ENCODE measurements at places on chromosomes 4 and X.

DNA sequence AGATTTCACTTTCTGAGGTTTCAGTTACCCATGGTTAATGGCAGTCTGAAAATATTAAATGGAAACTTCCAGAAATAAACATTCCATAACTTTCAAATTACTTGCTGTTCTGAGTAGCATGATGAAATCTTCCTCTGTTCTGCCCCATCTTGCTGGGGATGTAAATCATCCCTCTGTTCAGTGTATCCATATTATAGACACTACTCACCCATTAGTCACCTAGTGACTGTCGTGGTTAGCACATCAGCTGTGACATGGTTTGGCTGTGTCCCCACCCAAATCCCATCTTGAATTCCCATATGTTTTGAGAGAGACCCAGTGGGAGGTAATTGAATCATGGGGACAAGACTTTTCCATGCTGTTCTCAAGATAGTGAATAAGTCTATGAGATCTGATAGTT is 125.5 kb upstream of the GIMD1 start:
- no peak for DNase-seq

DNA sequence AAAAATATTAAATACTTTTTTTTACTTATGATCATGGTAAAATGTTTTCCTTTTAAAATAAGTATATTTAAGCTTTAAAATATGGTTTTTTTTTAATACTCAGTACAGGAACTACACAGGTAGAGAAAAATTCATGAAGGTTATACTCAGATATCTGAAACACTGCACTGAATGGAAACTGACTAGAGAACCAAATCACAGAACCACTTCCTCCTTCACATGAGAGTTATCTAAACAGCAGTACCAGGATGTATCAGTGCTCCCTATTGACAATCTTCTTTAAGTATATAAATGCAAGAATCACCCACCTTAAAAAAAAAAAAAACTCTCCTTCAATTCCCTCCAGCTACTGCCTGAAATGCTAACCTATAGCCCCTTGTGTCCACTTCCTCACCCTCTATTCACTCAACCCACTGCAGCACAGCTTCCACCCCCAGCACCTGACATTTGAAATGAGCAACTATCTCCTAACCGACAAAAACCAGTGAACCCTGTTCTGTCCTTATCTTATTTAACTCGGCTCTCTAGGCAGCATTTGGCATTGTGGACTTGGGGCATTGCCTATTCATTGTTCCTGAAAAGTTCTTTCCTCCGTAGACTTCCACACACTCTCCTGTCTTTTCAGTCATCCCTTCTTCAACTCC is 9.1 kb downstream of the SLC7A3 start:
- DNase-seq: no peak

DNA sequence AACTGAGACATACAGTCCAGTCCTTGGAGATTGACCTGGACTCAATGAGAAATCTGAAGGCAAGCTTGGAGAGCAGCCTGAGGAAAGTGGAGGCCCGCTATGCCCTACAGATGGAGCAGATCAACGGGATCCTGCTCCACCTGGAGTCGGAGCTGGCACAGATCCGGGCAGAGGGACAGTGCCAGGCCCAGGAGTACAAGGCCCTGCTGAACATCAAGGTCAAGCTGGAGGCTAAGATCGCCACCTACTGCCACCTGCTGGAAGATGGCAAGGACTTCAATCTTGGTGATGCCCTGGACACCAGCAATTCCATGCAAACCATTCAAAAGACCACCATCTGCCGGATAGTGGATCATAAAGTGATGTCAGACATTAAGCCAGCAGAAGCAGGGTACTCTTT is 20.4 kb upstream of the FRMPD3 start:
- DNase-seq: peak; percentile 3

DNA sequence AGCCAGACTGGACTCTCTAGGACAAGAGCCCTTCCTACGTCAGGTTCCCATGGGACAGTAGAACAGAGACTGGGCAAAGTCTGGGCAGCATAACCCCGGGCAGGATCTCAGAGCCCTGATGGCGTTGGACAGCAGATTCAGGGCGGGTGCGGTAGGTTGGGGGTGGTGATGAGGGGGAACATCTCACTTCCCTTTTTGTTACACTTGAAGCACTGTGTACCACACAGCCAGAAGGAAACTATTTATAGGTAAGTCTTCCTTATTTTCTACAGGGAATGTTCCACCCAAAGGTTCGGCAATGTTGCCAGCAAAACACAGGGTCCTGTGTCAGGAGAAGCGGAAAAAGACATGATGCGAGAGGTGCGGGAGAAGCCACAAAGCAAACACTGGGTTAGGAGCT is 54.3 kb downstream of the TSC22D3 start:
- no peak for DNase-seq

DNA sequence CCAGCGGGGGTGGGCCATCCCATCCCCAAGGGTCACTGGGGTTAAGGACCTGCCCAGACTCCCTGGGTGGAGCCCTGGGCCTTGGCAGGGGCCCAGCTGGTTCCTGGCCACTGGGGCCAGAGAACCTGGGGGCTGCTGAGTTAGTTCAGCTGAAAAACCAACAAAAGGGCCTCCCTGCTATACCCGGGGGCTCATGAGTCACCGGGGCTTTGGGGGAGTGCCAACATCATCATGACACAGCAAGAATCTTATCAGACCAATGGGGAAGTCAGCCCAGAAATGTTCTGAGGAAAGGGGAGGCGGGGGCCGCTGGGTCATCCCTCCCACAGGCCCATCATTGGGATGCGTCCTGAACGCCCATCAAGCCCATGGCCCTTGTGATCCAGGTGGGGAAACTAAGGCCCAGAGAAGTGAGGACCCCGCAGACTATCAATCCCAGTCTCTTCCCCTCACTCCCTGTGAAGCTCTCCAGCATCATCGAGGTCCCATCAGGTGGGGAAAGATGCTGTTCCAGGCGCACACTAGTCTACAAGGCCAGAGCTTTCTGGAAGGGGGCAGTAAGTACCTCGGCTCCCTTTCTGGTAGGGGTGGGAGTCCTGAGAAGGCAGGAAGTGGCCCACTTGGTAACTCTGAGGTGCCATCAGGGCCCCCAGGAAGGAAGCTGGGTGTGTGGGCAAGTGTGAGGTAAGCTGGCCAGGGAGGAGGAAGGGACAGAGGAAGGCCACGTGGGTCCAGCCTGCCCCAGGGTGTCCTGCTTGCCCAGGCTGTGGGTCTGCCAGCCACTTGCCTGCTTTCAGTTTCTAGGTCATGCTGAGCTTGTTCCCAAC is 4.5 kb downstream of the G6PD start:
- peak; percentile 24 for DNase-seq

GRCh38 chr4:159150821-159151390 is 48.0 kb downstream of the RAPGEF2 start:
- DNase-seq: no peak

DNA sequence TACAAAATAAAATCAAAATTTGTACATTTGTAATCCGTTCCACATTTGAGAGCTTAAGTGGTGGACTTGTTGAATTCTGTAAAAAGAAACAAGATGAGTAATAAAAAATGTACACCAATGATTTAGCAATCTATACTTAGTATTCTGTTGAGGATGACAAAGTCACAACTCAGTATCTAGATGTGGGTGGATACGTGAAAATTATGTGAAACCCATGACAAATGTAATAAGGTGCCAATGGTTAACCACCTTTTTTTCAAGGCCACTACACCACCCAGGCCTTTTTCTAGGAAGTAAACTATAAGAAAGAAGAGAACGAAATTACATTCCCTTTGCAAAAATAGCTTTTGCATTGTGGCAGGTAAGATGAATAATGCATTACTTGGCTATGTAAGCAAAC is 77.0 kb downstream of the ATP8A1 start:
- no peak for DNase-seq

DNA sequence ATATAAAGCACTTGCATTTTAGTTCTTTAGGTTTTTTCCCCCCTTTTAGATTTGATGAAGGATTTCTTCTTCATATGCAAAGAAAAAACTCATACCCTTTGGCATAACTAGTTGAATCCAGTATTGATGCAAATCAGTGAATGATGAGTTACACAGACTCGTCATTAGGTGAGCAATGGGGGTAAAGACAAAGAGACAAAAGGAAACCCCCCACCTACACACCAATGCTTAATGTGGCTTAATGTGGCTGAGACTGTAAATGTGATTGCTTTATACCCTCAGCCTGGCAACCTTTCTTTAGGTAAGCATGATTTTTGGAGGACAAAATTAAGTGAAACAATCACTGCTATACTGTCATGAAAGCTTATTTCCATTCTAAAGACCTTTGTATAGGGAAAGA is 39.5 kb downstream of the CD40LG start:
- no peak for DNase-seq

- no peak for DNase-seq
Observed at GRCh38 chrX:147848543-147849443, 62.9 kb upstream of the FMR1 start.

DNA sequence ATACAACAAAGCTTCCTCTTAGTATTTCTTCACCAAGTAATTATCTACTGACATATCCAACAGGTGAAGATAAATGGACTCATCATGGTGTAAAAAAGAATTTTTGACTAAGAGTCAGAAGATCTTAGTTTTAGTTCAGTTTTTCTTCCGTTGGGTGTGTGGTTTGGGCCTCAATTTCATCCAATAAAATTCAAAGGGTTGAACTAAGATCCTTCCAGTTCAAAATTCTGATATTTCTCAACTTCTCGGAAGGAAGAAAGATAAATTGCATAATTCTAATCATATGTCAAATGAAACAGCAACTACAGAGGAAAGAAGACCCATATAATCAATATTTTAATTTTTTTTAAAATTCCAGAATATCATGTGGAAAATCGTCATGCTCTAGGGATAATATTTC is 192.7 kb downstream of the SPRY1 start:
- DNase-seq: no peak

DNA sequence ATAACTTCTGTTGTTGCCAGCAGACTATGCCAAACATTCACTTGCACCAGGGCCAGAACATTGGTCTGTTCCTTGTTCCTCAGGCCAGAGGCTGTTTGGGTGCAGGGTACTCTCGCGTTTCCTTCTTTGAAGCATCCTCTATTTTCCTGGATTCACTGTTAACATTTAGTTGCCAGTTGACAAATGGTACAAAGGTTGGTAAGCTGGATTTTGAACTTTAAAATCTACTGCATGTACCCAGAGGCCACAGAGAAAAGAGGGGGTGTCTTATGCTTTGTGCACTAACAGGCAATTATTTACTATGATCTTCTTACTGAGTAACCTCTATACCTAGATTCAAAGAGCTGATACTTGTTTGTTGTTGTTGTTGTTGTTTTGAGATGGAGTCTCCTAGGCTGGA is 12.8 kb upstream of the SAT1 start:
- no peak for DNase-seq

DNA sequence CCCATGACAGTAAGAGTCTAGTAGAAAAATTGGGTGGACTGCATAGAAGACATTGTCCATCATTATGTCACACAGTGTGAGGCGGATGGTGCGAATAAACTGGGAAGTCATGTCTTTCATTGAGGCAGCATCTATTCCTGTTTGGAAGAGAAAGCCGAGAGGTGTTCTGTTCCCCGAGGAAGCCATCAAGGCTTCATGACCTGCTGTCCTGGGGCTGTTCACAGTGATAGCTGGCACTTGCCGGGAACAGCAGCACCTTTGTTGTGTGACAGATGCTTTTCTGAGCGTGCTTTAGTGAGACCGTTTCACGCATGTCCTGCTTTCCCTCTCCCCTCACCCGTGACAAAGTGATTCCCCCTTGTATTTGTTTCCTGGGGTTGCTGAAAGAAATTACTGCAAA is 20.3 kb downstream of the RGS12 start:
- no peak for DNase-seq

DNA sequence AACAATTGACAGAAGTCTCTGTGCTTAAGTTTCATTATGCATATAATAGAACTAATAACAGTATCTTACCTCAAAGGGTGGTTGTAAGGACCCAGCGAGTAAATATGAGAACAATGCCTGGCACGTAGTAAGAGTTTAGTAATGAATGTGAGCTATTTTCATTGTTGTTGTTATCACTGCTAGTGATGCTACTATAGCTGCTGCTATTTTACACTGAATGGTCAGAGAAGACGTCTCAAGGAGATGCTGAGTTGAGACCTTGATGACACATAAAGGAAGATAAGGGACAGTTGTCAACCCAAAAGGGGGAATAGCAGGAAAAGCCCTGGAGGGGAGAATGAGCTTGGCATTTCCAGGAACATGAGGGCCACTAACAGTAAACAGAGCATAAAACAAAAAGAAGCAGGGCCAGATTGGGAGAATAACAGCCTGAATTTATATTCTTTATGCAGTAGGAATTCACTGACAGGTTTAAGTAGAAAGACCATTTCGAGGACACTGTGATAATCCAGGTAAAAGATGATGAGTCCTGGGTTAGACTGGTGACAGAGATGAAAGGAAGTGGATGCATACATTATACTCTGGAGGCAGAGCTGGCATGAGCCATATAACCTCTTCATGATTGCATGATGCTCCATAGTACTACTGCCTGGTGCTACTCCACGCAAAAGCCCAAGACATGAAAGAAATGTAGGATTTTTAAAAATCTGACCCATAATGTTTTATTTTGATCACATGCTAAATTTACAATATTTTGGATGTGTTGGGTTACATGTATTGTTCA is 23.1 kb downstream of the ATP8A1 start:
- DNase-seq: no peak

- DNase-seq: no peak
Observed at GRCh38 chr4:84032372-84032771, 466.7 kb downstream of the NKX6-1 start.

DNA sequence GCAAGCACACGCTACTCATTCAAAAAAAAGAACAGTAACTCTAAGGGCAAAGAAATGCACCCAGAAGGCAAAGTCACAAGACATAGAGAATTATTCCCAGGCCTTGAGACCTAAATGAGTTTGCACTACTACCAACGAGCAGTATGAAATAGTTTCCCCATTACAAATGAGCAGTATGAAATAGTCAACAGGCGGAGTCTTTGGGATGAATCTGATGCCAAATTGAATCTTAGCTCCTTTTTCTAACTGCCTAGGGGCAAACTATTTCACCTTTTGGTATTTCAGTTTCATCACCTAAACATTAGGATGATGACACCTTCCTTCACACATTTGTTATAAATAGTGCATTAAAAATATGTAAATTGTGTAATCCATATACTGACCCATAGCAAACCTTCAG is 213.0 kb upstream of the FAT4 start:
- no peak for DNase-seq
